Activated T-helper 1 cell treated with anti-CD3 and anti-CD28 coated beads, Interleukin-12 subunit alpha, Interleukin-12 subunit beta, Interleukin-2, Interleukin-4 antibody, amounts not matched to agents 30 ng/mL and 10 ng/mL and 1 ng/mL, durations not matched to agents 14 hours and 24 hours and 36 hours (primary cell): ENCODE measurements at places on chromosomes 5 and 9. TPM values are rescaled to one million over a fixed set of nuclear protein-coding genes. Genes with fewer than 3 reads are reported as not detected.

GRCh38 chr5:143024228-143024920 lies 254.2 kb downstream of the ARHGAP26 start:
- H3K36me3 ChIP-seq = peaks cover 19% of the 10 kb centered on the region
- peaks cover 4% of the 10 kb centered on the region for H3K27me3 ChIP-seq
- H3K27ac ChIP-seq = no peak overlapping the region

DNA sequence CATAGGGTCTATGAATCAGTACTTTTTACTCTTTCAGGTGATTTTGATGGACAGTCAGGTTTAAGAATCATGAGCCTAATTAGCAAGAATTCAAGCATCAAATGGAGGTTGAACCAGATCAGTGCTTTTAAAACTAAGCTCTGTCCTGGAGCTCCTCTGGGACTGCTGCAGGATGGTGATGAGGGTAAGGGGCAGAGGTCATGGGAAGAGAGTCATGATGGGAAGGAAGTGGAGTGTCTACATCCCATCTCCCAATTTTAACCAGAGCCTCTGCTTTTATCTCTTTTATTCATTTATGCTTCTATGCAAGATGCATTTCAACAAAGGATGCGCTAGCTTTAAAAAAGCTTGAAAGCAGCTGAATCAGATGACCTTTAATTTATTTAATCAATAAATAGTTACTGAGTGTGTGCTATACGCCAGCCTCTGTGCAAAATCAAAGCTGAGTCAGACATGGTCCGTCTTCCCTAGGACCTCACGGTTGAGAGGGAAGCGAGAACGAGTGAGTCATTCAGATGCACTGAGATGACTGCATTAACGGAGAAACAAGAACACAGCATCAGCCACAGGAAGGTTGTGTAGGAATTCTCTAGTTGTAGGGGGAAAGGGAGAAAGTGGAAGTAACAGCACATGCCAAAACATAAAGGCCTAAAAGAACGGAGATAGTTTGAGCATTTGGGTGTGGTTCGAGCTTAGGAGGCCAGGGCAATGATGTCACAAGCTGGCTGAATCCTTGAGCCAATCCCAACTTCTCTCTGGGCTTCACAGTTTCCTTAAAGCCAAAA lies 441.6 kb upstream of the BRINP1 start:
- H3K27ac ChIP-seq = no peak overlapping the region
- no peaks in the 10 kb centered on the region for H3K4me1 ChIP-seq
- no peaks in the 10 kb centered on the region for H3K36me3 ChIP-seq

DNA sequence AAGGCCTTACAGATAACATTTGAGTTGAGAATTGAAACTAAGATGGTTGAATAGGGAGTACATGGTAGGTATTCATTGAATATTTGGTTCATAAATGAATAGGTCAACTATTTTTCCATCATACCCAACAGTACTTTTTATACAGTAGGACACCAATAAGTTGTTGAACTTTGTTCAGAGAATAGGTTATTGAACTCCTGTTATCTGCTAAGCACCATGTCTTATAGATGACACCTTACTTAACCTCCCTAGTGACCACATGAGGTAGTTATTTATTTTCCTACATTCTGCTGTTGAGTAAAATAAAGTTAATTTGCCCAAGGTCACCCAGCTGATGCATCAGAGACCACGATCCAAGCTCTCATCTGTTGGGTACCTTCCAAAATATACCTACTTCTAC lies 49.6 kb upstream of the ATP10B start:
- H3K27ac ChIP-seq = no peak overlapping the region
- DNase-seq = no peak
- H3K4me3 ChIP-seq = no peak overlapping the region
- H3K27me3 ChIP-seq = no peaks in the 10 kb centered on the region
- H3K36me3 ChIP-seq = no peaks in the 10 kb centered on the region

GRCh38 chr9:108874058-108874788 lies 12.2 kb downstream of the ACTL7A start:
- DNase-seq = no peak
- H3K4me1 ChIP-seq = peaks cover 6% of the 10 kb centered on the region
- H3K36me3 ChIP-seq = peaks cover 56% of the 10 kb centered on the region
- H3K27me3 ChIP-seq = no peaks in the 10 kb centered on the region
- H3K27ac ChIP-seq = no peak overlapping the region

GRCh38 chr9:77585335-77585786 lies 62.8 kb downstream of the GNA14 start:
- peaks cover 10% of the 10 kb centered on the region for H3K27me3 ChIP-seq
- H3K4me3 ChIP-seq = no peak overlapping the region
- DNase-seq = no peak
- peaks cover 5% of the 10 kb centered on the region for H3K4me1 ChIP-seq
- no peaks in the 10 kb centered on the region for H3K36me3 ChIP-seq

MSANTD3 gene
- total RNA-seq = 11.1 and 11.3 TPM in 2 replicates

PCDH1 gene
- total RNA-seq = not detected in 2 replicates

- no peaks in the 10 kb centered on the region for H3K36me3 ChIP-seq
- H3K4me3 ChIP-seq = no peak overlapping the region
- no peak overlapping the region for H3K27ac ChIP-seq
- no peaks in the 10 kb centered on the region for H3K4me1 ChIP-seq
- no peaks in the 10 kb centered on the region for H3K27me3 ChIP-seq
- DNase-seq = no peak
Measured at GRCh38 chr9:120214332-120214731, 365.6 kb downstream of the CDK5RAP2 start.

DNA sequence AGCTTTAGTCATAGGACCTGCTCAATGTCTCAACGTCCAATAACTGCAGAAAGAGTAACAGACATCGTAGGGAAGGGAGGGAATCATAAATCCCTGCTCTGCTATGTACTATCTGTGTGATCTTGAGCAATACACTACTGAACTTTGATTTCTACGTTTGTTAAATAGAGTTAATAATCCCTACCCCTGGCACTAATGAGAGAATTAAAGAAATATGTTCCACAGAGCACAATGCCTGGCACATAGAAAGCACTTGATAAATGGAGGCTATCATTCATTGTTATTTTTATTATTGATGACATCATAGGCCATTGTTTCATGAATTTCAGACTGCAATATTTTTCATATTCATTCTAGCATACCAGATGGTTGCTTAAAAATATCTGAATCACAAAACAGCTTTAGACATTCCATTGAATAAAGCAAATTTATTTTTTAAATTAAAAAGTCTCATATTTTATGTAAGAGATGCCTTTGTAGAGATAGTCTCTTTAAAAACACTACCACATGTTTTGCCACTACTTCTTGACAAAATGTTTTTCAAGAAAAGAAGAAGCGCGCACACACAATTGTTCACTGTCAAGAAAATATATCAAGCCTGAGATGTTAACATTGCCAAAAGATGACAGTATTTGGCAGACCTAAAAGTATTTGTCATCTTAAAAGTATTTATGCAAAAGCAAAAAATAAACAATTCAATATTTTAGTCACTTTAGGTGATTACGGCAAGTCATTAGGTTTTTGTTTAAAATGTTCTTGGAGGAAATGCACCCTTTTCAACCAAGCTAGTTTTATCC lies 108.5 kb downstream of the EBF1 start:
- DNase-seq = no peak
- no peak overlapping the region for H3K27ac ChIP-seq
- peaks cover 8% of the 10 kb centered on the region for H3K27me3 ChIP-seq
- no peaks in the 10 kb centered on the region for H3K36me3 ChIP-seq
- H3K4me1 ChIP-seq = no peaks in the 10 kb centered on the region

GRCh38 chr9:128138001-128138400 lies 10.5 kb upstream of the PTGES2 start:
- no peak overlapping the region for H3K4me3 ChIP-seq
- H3K27ac ChIP-seq = no peak overlapping the region
- DNase-seq = no peak
- no peaks in the 10 kb centered on the region for H3K36me3 ChIP-seq
- peaks cover 22% of the 10 kb centered on the region for H3K4me1 ChIP-seq
- peaks cover 16% of the 10 kb centered on the region for H3K27me3 ChIP-seq

- H3K36me3 ChIP-seq = peaks cover 10% of the 10 kb centered on the region
- H3K27me3 ChIP-seq = no peaks in the 10 kb centered on the region
- no peak for DNase-seq
- H3K27ac ChIP-seq = no peak overlapping the region
- no peaks in the 10 kb centered on the region for H3K4me1 ChIP-seq
- no peak overlapping the region for H3K4me3 ChIP-seq
Measured at GRCh38 chr5:169893571-169893970, 86.7 kb downstream of the INSYN2B start.

QRFP gene
- total RNA-seq = not detected in 2 replicates

PCDHA9 gene
- not detected in 2 replicates for total RNA-seq

GRCh38 chr5:42605490-42605889 lies 151.1 kb upstream of the CCDC152 start:
- no peak overlapping the region for H3K27ac ChIP-seq
- H3K4me3 ChIP-seq = no peak overlapping the region
- H3K27me3 ChIP-seq = peaks cover 6% of the 10 kb centered on the region
- H3K36me3 ChIP-seq = no peaks in the 10 kb centered on the region
- no peaks in the 10 kb centered on the region for H3K4me1 ChIP-seq

DNA sequence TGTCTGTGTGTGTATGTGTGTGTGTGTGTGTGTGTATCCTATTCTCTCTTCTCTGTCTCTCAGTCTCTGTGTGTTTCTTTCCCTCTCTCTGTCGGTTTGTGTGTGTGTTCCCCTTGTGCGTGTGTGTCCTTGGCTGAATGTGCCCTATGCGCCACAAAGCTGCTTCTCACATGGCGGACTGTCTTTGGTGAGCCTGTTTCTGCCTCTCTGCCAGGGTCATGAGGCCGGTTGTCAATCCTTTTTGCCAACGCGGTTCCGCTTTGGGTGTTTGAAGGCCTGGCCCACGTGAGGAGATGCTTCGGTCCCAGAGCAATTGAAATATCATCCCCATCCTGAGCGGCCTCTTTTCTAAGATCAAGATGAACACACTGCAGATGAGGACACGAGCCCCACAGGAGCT lies 476.0 kb downstream of the SPATA31A7 start:
- H3K4me1 ChIP-seq = no peaks in the 10 kb centered on the region
- H3K27me3 ChIP-seq = no peaks in the 10 kb centered on the region
- no peak overlapping the region for H3K27ac ChIP-seq
- no peak for DNase-seq
- no peaks in the 10 kb centered on the region for H3K36me3 ChIP-seq
- no peak overlapping the region for H3K4me3 ChIP-seq

MEF2C gene
- total RNA-seq = 0.44 and 0.47 TPM in 2 replicates

DNA sequence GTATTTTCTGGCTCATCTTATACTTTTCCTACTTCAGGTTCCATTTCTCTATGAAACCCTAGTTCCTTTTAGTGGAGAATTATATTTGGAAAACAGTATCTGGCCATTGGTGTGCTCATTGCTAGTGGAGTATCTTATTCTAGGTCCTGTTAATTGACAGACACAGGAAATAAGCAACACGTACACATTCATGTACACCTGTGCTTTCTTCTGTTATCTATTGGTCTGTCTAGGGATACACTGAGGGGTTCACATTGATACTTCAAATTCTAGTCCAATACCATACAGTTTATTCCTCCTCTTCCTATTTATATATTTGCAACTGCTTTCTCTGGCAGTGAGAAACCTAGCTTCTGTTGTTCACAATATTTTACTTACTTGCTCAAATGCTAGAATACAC lies 110.2 kb downstream of the FER start:
- H3K27ac ChIP-seq = no peak overlapping the region
- no peak overlapping the region for H3K4me3 ChIP-seq
- no peaks in the 10 kb centered on the region for H3K27me3 ChIP-seq

PCDHGA9 gene
- 0.21 and 0.39 TPM in 2 replicates for total RNA-seq

EDIL3 gene
- total RNA-seq = not detected in 2 replicates

DNA sequence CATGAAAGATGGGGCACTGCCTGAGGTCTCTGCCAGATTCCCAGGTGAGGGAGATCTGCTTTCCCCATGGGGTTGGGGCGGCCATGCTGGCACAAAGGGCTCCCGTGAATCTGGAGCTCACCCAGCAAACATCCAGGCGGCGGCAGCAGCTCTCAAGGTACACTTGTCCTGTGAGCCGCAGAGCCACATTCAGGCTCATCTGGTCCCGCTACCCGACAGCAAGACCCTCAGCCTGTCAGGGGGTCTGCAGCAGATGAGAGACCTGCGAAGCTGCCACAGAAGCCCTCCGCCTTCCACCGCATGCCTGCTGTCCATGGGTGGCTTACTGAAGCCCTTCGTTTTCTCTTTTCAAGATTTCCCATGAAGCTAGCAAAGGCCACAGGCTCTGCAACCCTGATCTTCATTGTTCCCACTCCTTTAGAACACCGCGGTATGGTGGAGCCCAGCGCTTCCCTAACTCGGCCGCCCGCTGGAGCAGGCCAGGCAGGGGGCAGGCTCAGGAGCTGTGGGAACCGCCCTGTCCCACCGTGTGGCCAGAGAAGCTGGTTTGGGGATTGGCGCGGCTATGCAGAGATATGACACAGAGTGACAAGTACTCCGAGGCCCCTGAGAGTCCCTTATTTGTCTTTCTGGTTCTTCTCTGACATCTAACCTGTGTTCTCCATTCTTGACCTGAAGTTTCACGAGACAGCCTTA lies 8.8 kb downstream of the LRRC14B start:
- DNase-seq = no peak
- peaks cover 2% of the 10 kb centered on the region for H3K27me3 ChIP-seq
- H3K36me3 ChIP-seq = peaks cover 10% of the 10 kb centered on the region
- H3K4me3 ChIP-seq = no peak overlapping the region
- no peak overlapping the region for H3K27ac ChIP-seq

DNA sequence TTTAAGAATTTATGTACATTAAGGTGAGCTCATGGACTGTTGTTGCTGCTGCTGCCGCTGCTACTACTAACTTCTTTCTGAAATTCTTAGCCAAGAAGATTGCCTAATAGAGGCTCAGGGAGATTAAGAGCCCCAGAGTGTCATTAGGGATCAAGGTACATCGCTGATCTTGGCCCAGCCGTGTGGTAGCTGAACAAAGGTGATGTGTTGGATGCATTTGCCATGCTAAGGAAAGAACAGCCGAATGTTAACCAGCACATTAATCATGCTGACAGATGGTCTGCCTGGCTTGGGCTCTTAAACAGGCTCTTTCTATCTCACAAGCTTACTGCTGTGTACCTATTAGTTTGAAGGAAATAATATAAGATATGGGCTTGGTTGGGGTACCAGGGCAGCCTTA lies 137.1 kb downstream of the KCTD16 start:
- no peak overlapping the region for H3K4me3 ChIP-seq
- no peak overlapping the region for H3K27ac ChIP-seq
- H3K36me3 ChIP-seq = no peaks in the 10 kb centered on the region
- no peaks in the 10 kb centered on the region for H3K4me1 ChIP-seq

GRCh38 chr5:151612689-151613427 lies 21.7 kb upstream of the FAT2 start:
- peaks cover 6% of the 10 kb centered on the region for H3K27me3 ChIP-seq
- no peak overlapping the region for H3K4me3 ChIP-seq
- no peaks in the 10 kb centered on the region for H3K36me3 ChIP-seq

DNA sequence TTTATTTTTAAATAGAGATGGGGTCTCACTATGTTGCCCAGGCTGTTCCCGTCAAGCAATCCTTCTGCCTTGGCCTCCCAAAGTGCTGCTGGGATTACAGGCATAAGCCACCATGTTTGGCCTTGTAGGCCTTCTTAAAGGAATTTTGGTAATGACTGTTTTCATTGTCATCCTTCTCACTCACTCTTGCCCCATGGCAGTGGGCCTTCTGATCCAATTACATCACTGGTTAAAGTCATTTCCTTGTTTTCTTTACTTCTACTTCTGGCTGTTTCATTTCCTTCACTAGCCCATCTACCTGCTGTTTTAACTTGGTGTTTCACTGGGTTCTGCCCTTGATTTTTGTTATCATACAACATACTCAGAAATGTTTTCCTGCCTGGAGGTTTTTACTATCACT lies 20.1 kb upstream of the NIM1K start:
- DNase-seq = no peak
- no peaks in the 10 kb centered on the region for H3K27me3 ChIP-seq
- H3K4me1 ChIP-seq = peaks cover 9% of the 10 kb centered on the region
- no peak overlapping the region for H3K4me3 ChIP-seq
- peaks cover 36% of the 10 kb centered on the region for H3K36me3 ChIP-seq

GRCh38 chr5:114447084-114447773 lies 85.4 kb downstream of the KCNN2 start:
- no peak for DNase-seq
- no peaks in the 10 kb centered on the region for H3K27me3 ChIP-seq
- no peaks in the 10 kb centered on the region for H3K36me3 ChIP-seq
- H3K4me3 ChIP-seq = no peak overlapping the region
